M059J (cell line): ENCODE measurements at places on chromosomes 3 and 15. TPM values are rescaled to one million over a fixed set of nuclear protein-coding genes. Genes with fewer than 3 reads are reported as not detected.
A peak's percentile ranks its signal among the peaks of the same experiment; 100 is the strongest.

GRCh38 chr3:59401924-59402323, 352.1 kb upstream of the CFAP20DC start:
- DNase-seq = no peak

TTBK2 gene
- total RNA-seq = 8.2 and 9.9 TPM in 2 replicates

DNA sequence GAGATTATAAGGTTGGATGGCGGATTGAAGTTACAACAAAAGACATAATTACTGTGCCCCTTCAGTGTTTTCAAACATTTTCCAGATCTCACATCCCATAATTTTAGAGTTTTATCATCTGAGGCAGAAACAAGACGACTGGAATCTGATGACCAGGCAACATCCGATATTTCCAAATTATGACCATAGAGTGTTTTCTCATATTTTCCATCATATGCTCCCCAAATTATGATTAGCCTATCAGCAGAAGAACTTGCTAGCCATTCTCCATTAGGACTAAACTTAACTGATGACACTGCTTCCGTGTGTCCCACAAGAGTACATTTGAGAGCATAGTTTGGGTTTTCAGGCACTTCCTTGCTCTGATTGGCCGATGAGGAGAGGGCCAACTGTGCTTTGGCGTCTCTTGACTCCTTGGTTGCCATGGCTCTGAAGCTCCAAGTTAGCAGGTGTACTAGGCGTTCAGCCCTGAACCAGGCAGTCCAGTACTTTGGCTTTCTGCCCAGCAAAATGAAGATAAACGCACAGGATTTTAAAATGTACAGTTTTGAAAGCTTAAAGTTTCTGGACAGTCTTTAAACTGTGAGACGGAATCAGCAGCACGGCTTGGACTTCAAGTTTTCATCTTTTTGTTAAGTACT, 638 bp downstream of the WDR5B start:
- DNase-seq = peak; percentile 71

DNA sequence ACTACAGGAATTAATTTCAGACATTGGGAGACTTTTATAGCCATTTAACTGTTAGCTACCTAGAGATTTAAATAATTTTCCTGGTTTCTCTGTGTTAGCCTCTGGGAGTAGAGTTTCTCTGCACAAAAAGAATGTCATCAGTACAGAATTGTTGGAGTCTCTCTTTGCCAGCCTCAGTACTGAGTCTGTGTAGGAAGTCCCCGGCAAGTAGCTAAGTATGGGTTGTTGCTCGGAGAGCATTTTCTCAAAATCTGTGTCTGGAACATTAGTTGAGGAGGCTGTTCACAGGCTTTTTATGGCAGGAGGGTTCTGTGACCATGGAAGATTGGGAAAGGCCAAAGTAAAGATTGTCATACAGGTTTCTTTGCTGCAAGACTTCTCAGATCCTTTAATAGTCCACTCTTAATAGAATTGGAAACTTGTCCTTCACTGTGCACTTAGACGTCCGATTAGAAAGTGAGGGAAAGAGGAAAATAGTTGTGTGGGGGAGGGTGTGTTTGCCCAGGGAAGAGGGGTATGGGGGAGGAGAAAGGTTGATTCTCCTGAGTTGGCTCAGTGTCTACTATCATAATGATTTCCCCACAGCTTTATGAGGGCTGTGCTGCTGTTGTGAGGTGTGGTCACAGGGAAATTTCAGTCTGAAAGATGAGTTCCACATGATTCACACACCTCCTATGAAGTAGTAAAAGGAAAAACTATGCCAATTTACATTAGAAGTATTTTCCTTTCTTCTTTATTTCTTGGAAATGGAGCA, 207.1 kb downstream of the PTPRG start:
- no peak for DNase-seq

DNA sequence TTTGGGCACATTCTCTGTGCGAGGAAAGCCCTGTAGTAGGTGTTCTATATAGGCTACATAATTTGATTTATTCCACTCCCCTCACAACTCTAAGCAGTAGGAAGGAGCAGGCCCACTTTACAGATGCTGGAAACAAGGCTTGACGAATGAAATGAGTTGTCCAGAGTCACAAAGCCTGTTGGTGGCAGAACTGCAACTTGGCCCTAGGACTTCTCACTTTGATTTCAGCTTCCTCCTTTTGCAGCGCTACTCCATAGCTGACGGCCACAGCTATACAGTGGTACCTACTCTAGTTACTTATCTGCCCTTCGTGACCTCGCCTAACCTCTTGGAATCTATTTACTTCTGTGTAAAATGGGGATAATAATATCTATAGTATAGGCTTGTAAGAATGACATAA, 2.5 kb upstream of the IRAK2 start:
- no peak for DNase-seq

GRCh38 chr3:24264748-24265158, 229.9 kb downstream of the THRB start:
- peak; percentile 31 for DNase-seq

HRG gene
- total RNA-seq = not detected in 2 replicates

GRCh38 chr3:194275721-194276120, 75.4 kb downstream of the CPN2 start:
- peak; percentile 40 for DNase-seq

- no peak for DNase-seq
Observed at GRCh38 chr3:43856351-43856750, 165.6 kb downstream of the ABHD5 start.

DNA sequence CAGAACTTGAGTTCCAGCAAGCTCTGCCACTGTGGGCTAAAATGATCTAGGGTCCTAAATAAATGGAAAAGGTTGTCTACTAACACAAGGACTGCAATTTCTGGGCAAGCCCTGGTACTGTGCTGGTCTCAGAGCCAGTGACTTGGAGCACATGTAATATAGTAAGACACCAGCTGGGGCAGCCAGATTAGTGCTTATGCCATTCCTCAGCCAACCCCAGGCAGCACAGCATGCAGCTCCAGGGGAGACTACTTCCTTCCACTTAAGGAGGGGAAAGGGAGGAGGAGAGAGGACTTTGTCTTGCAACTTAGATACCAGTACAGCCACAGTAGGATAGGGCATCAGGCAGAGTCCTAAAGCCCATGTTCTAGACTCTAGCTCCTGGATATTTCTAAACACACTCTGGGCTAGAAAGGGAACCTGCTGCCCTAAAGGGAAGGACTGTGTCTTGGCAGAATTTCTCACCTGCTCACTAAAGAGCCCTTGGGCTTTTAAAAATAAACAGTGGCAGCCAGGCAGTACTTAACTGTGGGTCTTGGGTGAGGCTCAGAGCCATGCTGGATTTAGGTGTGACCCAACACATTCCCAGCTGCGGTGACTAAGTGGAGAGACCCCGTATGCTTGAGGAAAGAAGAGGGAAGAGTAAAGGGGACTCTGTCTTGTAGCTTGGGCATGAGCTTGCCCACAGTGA, 223.7 kb upstream of the BCHE start:
- no peak for DNase-seq

CATSPER2 gene
- total RNA-seq = 0.10 and 0.39 TPM in 2 replicates

NMNAT3 gene
- total RNA-seq = 3.2 and 13.1 TPM in 2 replicates
